ENCODE measurements at places on chromosomes 4 and X.

DNA sequence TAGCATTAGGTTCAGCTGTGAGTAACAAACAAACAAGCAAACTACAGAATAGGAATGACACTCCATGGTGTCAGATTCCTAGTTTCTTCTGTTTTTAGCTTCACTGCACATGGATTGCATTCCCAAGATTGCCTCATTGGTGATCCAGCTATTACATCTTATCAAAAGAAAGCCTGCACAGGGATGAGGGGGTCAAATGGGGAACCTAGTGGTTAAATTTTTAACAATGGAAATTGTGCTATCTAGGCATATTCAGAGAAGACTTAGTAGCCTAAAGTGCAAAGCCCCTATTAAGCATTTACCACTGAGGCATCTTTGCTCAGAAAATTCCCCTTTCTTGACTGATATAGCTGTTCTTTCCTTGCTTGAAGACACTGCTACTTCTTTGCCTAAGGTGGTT is 3.9 kb upstream of the TTC29 start:
- no peak for DNase-seq

GRCh38 chrX:2697741-2698299 is 6.7 kb downstream of the CD99 start:
- DNase-seq, result no peak

GRCh38 chrX:103356130-103356798 is at the start of gene TCEAL9:
TSS of gene TCEAL9 (plus strand) at chrX:103356506. CDS start at chrX:103357685, 1,179 bp downstream.
- DNase-seq, result no peak

DNA sequence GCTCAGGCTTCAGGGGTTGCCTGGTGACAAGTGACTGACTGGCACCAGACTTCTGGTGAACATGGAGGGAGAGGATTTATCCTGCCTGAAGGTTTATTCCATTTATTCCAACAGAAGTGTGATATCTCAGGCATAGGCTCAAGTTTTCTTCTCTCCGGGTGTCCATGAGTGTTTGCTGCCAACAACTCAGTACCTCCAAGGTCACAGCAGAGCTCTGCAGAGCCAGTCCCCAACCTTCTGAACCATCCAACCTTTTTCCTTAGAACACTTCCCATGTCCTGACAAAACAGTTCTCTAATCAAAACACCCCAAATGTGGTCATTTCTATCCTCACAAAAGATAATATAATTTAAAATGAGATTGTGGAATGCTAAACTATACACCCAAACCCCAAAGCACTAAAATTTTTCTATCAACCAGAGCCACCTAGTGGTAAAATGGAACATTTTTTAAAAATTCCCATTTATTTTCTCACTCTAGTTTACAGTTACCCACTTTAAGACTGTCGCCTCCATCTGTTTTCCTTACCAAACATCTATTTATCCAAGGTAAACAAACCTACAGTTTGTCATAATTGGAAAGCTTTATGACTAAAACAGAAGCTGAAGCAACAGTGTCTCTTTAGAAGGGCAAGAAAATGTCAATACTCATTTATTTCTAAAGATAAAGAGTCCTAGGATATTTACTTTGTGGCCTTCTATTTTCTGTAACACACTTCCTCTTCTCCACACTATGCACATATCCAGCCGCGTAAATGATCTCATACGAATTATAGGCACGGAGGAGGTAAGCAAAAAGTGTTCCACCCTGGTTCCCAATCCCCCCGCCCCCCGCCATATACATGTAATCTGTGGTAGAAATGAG is 39.5 kb downstream of the TMEM154 start:
- DNase-seq, result no peak

GRCh38 chr4:110196206-110196870 is 2.1 kb downstream of the ELOVL6 start:
- no peak for DNase-seq

DNA sequence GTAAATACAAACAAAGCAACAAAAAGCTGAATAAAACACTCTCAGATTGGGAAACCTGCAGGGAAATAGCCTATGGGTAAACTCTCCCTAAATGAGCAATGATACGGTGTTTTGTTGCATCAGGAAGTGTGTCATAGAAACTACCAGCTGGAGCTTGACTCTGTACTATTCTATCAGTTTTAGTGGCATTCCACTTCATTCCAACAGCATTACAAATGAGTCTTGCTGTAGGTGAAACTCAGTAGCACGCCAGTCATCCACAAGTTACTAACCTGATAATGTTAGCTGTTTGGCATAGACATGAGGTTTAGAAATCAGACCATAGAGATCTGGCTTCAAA is 24.9 kb downstream of the FGFBP1 start:
- DNase-seq, result no peak

DNA sequence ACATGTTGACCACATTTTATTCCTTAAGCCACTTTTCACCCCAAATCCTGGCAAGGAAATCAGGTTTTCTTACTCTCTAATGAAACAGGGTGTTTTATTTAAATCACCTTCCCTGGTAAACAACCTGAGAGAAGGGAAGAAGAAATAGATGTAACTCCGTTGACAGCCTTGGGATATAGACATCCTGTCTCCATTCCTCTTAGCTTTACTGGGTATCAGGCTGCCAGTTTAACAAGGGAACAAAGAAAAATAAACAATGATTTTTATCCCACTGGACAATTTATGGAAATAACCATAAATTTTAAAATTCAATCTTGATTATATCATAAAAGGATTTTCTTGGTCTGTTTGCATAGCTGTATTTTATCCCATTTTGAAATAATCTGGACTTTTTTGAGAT is 49.2 kb downstream of the EDNRA start:
- DNase-seq, result no peak

GRCh38 chr4:103204111-103204510 is 6.0 kb upstream of the CENPE start:
- no peak for DNase-seq

DNA sequence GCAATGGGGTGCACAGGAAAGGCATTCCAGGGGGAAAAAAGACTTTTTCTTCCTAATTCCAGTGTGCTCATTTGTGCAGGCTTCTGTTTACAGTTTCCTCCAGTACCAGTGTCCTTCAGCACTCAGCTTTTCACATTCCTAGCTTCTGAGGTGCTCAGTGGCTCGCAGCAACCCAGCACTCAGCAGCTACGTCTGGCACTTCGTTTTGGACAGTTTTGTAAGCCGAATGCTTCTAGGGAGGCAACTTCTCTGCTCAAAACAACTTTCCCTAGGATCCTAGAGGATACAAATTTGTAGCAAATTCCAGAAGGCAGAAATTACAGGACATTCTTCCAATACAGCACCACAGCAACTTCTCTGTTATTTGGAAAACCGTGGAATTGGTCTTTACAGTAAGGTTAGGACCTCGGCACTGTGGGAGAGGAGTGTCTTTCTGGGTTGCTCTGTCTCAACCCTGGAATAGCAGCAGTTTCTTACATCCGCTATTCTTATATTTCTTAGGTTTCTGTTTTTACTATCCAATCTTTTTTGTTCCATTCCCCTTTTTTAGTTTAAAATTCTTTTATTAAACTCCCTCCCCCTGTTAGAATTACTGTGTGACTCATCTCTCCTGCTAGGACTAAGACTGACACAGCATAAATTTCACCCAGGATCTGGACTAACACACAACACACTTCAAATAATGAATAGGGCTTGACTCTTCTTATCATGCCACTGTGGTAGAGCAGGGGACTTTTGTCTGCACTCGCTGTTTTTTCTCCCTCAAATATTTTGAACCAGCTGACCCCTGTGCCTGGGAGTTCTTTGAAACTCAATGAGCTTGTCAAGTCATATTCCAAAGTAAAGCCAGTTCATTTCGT is 1314.7 kb downstream of the FSTL5 start:
- no peak for DNase-seq

DNA sequence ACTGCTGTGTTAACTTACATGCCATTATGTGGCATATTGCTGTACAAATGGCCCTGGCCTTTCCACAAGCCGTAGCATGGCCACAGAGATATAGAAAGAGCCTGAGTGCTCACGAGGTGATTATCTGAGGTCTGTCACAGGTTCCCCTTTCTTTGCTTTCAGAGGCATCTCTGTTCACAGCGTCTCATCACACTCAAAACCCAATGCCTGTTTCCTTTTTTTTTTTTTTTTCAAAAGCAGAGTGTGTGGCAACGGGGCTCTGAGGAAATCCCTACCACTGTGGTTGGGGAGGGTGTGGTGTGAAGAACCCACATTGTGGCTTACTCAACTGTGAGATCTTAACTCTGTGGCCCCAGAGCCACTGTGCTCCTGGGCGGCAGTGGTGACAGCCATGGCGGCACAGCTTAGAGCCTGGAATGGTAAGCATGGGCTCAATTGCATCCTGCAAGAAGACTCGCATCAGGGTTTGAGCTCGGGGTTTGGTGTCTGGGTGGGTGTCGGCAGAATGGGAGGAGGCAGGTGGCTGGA is 30.8 kb downstream of the RTL5 start:
- DNase-seq, result peak; percentile 41

DNA sequence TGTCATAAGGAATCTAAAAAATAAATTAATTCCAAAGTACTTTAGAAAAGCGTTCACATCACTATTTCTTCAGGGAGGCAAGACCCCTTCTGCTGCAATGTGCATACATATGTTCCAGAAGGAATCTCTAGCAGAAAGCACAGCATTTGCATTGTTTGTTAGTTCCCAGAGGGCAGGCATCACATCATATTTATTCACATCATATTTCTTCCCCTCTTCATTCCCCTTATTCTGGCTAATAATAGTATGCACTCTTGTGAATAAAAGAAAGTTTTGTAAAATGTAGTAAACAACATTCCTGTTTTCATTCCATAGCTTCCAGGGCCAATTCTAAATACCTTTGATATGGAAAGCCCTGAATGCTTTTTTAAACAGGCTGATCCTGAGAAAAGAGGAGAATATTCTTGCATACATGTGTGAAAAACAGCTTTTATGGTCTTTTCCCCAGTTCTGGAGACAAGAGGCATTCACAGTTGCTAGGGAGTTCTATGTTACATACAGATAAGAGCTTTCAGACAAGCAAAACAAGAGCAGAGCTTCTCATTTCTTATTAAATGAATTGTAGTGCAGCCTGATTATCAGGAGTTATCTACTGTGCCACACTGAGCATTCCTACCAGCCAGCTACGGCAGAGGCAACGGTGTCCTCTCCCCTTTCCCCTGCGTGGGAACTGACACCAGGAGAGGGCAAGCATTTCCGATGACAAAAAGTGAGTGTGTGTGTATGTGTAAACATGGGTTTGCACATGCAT is 15.2 kb downstream of the GATB start:
- no peak for DNase-seq

GRCh38 chr4:21136051-21136630 is 435.9 kb downstream of the PACRGL start:
- DNase-seq, result no peak

DNA sequence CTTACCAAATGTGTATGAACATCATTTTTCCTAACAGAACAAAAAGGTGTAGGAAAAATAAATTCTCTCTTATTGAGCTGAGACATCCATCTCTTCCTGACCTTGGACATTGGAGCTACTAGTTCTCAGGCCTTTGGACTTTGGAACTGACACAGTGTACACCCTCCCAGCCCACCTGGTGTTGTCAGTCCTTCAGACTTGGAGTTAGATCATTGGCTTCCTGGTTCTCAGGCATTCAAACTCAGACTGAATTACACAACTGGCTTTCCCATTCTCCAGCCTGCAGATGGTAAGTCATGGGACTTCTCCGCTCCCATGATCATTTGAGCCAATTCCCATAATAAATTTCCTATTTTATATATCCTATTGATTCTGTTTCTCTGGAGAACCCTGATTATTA is 84.8 kb upstream of the EDNRA start:
- DNase-seq, result no peak

- no peak for DNase-seq
Observed at GRCh38 chrX:6708041-6708440, 173.1 kb upstream of the VCX3A start.

- no peak for DNase-seq
Observed at GRCh38 chrX:136714626-136715599, 65.8 kb downstream of the ARHGEF6 start.

DNA sequence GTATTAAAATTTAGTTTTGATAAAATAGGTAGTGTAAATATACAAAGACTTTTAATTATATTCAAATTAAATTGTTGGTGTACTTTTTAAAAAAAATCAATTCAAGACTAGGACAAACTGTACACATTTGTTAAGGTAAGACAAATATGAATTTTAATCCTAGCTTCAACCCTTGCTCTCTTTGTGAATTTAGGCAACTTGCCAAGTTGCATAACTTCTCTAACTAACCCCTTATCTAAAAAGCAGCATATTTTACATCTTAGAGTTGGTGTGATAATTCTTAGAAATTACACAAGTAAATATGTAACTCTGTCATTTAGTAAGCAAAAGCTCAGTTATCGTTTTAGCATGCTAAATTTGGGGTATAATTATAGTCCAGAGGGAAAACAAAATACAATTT is 78.1 kb upstream of the FSTL5 start:
- DNase-seq, result no peak

GRCh38 chr4:78136109-78137081 is 79.3 kb downstream of the FRAS1 start:
- DNase-seq, result no peak

DNA sequence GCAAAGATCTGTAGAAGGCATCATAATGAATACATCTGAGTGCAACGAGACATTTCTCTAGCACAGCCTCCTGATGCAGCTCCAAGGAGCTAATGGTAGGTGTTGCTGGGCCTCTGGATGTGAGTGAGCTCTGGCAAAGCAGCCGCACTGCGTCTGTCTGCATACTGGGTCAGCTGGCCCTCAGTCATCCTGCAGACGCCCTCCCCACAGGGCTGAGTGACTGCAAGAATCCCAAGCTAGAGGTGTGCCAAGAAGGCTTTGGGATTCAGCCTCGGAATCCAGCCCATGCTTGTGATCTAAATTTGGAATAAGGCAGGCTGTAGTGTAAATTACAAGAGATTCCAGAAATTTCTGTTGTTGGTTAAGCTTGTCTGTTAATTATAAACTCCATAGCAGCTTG is 18.5 kb downstream of the HERC3 start:
- DNase-seq, result no peak

DNA sequence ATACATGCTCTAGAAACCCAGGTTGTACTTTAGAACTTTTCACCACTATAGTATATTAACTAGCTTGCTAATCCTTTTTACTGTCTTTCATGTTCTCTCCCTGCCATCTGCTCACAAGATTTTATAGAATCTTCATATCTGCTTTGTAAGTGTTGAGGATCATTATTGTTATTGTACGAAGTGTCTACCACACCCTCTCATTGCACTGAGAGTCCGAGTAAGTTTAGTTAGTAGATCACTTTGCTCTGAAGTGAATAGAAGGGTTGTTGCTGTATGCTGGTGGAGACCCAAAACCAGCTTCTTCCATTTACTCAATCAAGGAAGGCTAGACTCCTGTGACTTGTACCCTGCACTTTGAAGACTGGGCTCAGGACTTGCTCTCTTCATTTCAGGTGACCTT is 17.1 kb downstream of the GAB1 start:
- DNase-seq, result no peak

DNA sequence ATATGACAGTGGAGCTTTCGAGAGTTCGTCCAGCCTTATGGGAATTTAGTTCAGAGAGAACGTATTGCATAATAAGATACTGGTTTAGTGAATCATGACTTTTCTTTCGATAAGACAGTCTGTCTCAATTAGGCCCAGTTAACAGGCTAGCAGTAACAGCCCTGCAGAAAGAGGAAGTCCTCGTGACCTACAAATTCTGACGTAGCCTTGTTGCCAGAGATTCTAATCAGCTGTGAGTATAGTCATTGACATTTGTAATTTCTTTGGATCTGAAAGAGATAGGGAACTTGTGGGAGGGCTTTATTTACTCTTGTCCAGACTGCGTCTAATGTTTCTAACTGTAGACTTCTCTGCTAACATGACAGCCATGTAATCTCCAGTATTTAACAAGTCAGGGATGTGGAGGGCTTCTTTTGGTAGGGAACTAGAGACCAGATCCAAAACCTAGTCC is 15.8 kb downstream of the ART3 start:
- DNase-seq, result no peak

All from stimulated activated CD8-positive, alpha-beta memory T cell treated with anti-CD3 and anti-CD28 coated beads, Interleukin-7, amount 100 ng/mL, for 1 hour (primary cell).